Activated naive CD8-positive, alpha-beta T cell treated with anti-CD3 and anti-CD28 coated beads for 36 hours (primary cell): ENCODE measurements at places on chromosomes 4 and X. TPM values are rescaled to one million over a fixed set of nuclear protein-coding genes. Genes with fewer than 3 reads are reported as not detected.

- no peak for DNase-seq
- H3K4me1 ChIP-seq: no peaks in the 10 kb centered on the region
- no peak overlapping the region for H3K4me3 ChIP-seq
- no peaks in the 10 kb centered on the region for H3K36me3 ChIP-seq
- no peak overlapping the region for H3K27ac ChIP-seq
Measured at GRCh38 chrX:19512961-19513360, 2.3 kb downstream of the MAP3K15 start.

DNA sequence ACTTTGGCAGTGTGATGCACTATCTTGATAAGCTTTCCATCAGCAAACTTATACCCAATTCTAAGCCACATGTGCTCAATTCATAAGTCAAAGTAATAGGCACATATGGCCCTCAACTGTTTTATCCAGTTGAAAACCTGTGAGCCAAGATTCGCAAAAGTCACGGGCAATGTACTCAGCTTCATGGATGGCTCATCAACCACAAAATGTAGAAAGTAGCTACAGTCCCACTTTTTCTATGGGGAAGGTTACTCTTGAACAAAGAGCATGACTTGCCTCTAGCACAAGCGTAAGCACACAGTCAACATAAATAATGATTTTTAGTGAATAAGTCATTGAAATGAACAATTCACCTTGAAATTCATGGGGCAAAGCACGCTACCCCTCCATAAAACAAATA is 25.1 kb upstream of the DDX53 start:
- no peak overlapping the region for H3K4me3 ChIP-seq
- no peaks in the 10 kb centered on the region for H3K36me3 ChIP-seq
- H3K27ac ChIP-seq: no peak overlapping the region

GRCh38 chrX:28888416-28888815 is 301.2 kb downstream of the IL1RAPL1 start:
- no peaks in the 10 kb centered on the region for H3K27me3 ChIP-seq
- no peak overlapping the region for H3K4me3 ChIP-seq
- H3K4me1 ChIP-seq: no peaks in the 10 kb centered on the region
- no peak overlapping the region for H3K27ac ChIP-seq

GRCh38 chrX:70618467-70618866 is 173.8 kb downstream of the DLG3 start:
- DNase-seq: no peak
- no peaks in the 10 kb centered on the region for H3K36me3 ChIP-seq
- no peaks in the 10 kb centered on the region for H3K27me3 ChIP-seq

- no peak overlapping the region for H3K4me3 ChIP-seq
- H3K27me3 ChIP-seq: peaks cover 4% of the 10 kb centered on the region
Measured at GRCh38 chr4:38781854-38782261, 932 bp downstream of the TLR10 start.

Gene DCTD
- total RNA-seq: 160 TPM

Gene CENPVL1
- total RNA-seq: 0.14 TPM

Gene TCEAL3
- total RNA-seq: 8.7 TPM

- H3K36me3 ChIP-seq: peaks cover 6% of the 10 kb centered on the region
- peaks cover 14% of the 10 kb centered on the region for H3K4me1 ChIP-seq
- H3K4me3 ChIP-seq: no peak overlapping the region
- no peaks in the 10 kb centered on the region for H3K27me3 ChIP-seq
Measured at GRCh38 chrX:42869011-42869410, 91.0 kb upstream of the PPP1R2C start.

DNA sequence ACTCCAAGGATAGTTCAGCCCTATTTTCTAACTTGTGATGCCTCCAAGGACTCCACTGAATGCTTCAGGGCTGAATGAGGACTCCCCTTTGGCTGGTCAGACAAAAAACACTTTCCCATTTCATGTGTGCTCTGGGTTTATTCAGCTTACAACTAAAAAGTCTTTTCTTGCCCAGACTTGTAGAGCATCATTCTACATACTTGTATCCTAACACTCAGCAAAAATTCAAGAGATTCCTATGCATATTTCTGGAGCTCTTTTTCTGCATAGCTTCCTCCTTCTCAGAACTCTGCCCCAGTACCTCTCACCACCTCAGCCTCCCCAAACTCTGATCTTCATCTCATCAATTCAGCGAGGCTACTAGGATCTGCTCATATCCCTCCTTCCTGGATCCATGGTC is 22.2 kb upstream of the KLF3 start:
- no peak for DNase-seq
- H3K4me3 ChIP-seq: no peak overlapping the region

Gene AMBN
- total RNA-seq: not detected

DNA sequence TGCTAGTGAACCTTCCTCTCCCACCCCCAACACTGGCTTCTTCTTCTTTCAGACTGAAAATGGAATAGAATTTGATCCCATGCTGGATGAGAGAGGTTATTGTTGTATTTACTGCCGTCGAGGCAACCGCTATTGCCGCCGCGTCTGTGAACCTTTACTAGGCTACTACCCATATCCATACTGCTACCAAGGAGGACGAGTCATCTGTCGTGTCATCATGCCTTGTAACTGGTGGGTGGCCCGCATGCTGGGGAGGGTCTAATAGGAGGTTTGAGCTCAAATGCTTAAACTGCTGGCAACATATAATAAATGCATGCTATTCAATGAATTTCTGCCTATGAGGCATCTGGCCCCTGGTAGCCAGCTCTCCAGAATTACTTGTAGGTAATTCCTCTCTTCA is 14.7 kb downstream of the TNMD start:
- H3K36me3 ChIP-seq: no peaks in the 10 kb centered on the region
- no peak for DNase-seq
- H3K27me3 ChIP-seq: peaks cover 8% of the 10 kb centered on the region
- peaks cover 3% of the 10 kb centered on the region for H3K4me1 ChIP-seq

GRCh38 chr4:153062652-153063168 is 126.6 kb downstream of the FHDC1 start:
- no peak overlapping the region for H3K27ac ChIP-seq
- peaks cover 6% of the 10 kb centered on the region for H3K27me3 ChIP-seq
- H3K36me3 ChIP-seq: no peaks in the 10 kb centered on the region
- DNase-seq: no peak
- no peak overlapping the region for H3K4me3 ChIP-seq

Gene CFAP99
- not detected for total RNA-seq

GRCh38 chr4:137238456-137239162 is 293.7 kb downstream of the PCDH18 start:
- H3K4me1 ChIP-seq: no peaks in the 10 kb centered on the region
- H3K36me3 ChIP-seq: no peaks in the 10 kb centered on the region
- no peak for DNase-seq
- no peak overlapping the region for H3K4me3 ChIP-seq
- no peaks in the 10 kb centered on the region for H3K27me3 ChIP-seq

Gene HS6ST2
- total RNA-seq: 0.26 TPM

GRCh38 chr4:157895205-157895604 is 277.6 kb downstream of the GASK1B start:
- no peak overlapping the region for H3K27ac ChIP-seq
- no peaks in the 10 kb centered on the region for H3K27me3 ChIP-seq
- H3K4me1 ChIP-seq: no peaks in the 10 kb centered on the region
- H3K4me3 ChIP-seq: no peak overlapping the region

Gene GAGE12J
- not detected for total RNA-seq

DNA sequence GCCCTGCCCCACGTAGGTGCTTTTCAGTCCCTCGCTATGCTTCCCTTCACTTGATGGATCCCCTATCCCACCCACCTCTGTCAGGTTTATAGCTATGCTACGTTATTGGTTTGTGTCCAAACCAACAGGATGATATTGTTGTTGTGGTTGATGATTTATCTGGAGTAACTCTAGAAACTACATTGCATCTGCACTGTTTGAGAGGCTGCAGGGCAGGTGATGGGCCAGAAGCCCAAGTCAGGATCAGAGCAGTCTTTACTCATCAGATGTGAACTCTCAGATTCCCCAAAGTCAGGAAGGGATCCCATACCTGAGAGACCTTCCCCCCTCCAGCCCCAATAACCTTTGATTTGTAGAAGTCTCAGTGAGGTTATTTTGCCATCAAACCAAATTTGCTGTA is 34.7 kb downstream of the ARX start:
- no peak overlapping the region for H3K27ac ChIP-seq
- DNase-seq: no peak
- no peak overlapping the region for H3K4me3 ChIP-seq
- H3K27me3 ChIP-seq: no peaks in the 10 kb centered on the region
- peaks cover 3% of the 10 kb centered on the region for H3K4me1 ChIP-seq

DNA sequence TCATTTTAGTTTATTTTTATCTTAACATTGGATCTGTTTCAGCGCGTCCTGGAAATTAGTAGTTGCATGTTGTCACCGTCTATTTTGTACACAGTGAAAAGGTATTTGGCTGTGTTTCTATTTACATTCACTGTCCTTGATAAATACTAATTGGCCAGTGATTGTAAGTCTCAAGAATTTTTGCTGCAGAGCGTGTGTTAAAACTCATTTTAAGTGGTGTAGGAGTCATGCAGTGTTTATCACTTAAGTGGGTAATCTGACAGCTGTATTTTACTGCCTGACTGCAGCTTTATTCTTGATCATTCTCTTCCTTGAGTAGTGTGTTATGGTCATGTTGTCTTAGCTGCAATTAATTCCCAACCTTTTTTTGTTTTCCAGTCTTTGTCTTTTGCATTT is 9.8 kb downstream of the GUCY1A1 start:
- no peaks in the 10 kb centered on the region for H3K4me1 ChIP-seq
- peaks cover 35% of the 10 kb centered on the region for H3K27me3 ChIP-seq
- no peaks in the 10 kb centered on the region for H3K36me3 ChIP-seq
- no peak overlapping the region for H3K4me3 ChIP-seq
- H3K27ac ChIP-seq: no peak overlapping the region

Gene NKRF
- 29.8 TPM for total RNA-seq

- no peak for DNase-seq
- H3K4me3 ChIP-seq: no peak overlapping the region
- H3K4me1 ChIP-seq: peaks cover 3% of the 10 kb centered on the region
- H3K27ac ChIP-seq: no peak overlapping the region
- peaks cover 27% of the 10 kb centered on the region for H3K36me3 ChIP-seq
- no peaks in the 10 kb centered on the region for H3K27me3 ChIP-seq
Measured at GRCh38 chr4:25814301-25815136, 48.3 kb downstream of the SEL1L3 start.

Gene HTT-AS
- not detected for total RNA-seq

DNA sequence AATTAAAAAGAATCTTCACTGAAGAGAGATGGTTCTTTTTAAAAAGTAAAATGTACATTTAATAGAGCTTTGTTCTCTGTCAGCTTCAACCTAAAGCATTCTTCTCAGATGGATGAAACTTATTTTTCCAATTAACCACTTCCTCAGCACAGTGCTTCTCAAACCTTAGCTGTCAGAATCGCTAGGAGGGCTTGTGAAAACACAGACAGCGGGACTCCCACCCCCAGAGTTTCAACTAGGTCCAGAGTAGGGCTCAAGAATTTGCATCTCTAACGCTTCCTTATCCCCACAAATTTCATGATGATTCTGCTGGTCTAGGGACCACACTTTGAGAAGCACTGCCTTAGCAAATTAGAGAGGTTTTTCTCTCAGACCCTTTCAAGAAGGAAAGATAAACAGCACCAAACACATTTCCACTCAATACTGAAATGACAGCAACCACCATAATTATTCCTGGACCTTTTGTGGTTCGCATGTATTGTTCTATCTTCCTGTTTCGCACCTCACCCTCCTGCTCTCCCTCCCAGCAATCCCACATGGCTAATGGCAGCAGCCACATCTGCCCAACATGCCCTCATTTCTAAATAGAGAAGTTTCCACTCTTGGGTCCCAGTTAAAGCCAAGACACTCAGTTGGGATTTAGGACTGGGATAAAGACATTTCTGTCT is 73.2 kb downstream of the ZNF827 start:
- H3K36me3 ChIP-seq: peaks cover 34% of the 10 kb centered on the region
- no peaks in the 10 kb centered on the region for H3K27me3 ChIP-seq
- peaks cover 32% of the 10 kb centered on the region for H3K4me1 ChIP-seq
- no peak overlapping the region for H3K27ac ChIP-seq

- no peaks in the 10 kb centered on the region for H3K27me3 ChIP-seq
- H3K27ac ChIP-seq: no peak overlapping the region
- no peak for DNase-seq
- no peaks in the 10 kb centered on the region for H3K36me3 ChIP-seq
- no peak overlapping the region for H3K4me3 ChIP-seq
Measured at GRCh38 chr4:145406970-145407369, 74.7 kb upstream of the SMAD1 start.

DNA sequence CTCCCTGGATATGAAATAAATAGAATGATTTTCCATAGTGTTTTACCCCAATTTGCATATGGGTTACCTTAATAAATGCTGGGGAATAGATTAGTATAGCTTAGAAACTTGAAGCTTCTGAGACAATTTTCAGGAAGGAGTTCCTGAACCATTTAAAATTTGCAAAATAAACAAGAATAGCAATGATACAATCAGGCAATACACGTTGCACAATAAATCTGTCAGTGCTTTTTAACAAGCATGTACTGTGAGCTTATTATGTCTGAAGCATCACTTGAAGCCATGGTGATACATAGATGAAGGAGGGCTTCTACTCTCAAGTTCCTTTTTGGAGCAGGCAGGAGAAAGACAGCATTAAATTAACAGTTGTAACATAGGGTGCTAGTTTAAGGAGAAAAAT is 84.2 kb upstream of the WDFY3 start:
- no peak overlapping the region for H3K4me3 ChIP-seq
- no peak for DNase-seq
- no peaks in the 10 kb centered on the region for H3K4me1 ChIP-seq
- H3K36me3 ChIP-seq: no peaks in the 10 kb centered on the region

DNA sequence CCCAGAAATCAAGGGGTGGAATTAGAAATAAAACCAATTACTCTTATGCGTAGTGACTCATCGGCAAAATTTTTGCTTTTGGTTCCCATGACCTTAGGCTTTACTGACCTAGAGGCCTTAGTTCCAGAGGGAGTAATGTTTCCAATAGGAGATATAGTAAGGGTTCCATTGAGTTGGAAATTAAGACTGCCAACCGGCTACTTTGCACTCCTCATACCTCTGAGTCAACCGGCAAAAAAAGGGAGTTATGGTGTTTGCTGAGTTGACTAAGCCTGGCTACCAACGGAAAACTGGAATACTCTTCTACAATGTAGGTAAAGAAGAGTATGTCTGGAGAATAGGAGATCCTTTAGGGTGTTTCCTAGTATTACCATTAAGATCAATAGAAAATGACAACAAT is 919.8 kb downstream of the CENPC start:
- no peak for DNase-seq
- no peaks in the 10 kb centered on the region for H3K36me3 ChIP-seq
- no peak overlapping the region for H3K4me3 ChIP-seq
- H3K27ac ChIP-seq: no peak overlapping the region
- H3K4me1 ChIP-seq: no peaks in the 10 kb centered on the region

GRCh38 chr4:57553728-57554127 is 443.5 kb upstream of the IGFBP7 start:
- no peak overlapping the region for H3K27ac ChIP-seq
- no peaks in the 10 kb centered on the region for H3K27me3 ChIP-seq
- H3K4me1 ChIP-seq: no peaks in the 10 kb centered on the region
- DNase-seq: no peak

DNA sequence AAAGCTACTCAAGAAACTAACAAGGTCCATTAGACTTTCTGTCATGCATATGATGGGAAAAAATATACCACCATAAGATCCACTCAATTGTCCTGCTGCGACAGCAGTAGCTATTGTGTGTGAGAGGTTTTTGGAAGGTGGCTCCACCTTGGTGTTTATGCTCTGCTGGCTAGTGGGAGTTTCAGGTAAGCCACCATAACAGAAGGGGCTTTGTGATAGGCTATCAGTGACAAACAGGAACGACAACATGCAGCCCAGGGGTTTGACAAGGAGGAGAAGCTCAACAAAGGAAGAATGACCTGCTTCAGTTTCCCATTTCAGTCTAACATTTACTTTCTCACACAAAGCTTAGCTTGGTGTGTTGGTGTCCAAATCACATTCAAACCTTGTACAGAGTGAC is 182.6 kb downstream of the ATOH1 start:
- DNase-seq: no peak
- H3K27me3 ChIP-seq: no peaks in the 10 kb centered on the region
- no peak overlapping the region for H3K4me3 ChIP-seq
- no peaks in the 10 kb centered on the region for H3K36me3 ChIP-seq
- H3K27ac ChIP-seq: no peak overlapping the region

Gene TCEAL7
- total RNA-seq: not detected

Gene GTPBP6
- 70.5 TPM for total RNA-seq

Gene CXCL9
- 2.2 TPM for total RNA-seq
